ENCODE measurements at places on chromosomes 5 and 9.

DNA sequence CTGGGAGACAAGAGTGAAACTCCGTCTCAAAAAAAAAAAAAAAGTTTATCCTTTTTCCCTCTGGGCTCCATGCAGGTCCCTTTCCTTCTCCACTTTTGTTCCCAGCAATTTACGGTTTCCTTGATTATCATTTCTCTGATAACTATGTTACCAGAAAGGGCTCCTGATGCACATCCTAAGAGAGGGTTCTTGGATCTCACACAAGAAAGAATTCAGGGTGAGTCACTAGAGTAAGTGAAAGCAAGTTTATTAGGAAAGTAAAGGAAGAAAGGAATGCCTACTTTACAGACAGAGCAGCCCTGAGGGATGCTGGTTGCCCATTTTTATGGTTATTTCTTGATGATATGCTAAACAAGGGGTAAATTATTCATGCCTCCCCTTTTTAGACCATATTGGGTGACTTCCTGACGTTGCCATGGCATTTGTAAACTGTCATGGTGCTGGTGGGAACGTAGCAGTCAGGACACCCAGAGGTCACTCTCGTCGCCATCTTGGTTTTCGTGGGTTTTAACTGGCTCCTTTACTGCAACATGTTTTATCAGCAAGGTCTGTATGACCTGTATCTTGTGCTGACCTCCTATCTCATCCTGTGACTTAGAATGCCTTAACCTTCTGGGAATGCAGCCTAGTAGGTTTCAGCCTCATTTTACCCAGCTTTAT, 13.5 kb upstream of the MELK start:
- no peak for DNase-seq

DNA sequence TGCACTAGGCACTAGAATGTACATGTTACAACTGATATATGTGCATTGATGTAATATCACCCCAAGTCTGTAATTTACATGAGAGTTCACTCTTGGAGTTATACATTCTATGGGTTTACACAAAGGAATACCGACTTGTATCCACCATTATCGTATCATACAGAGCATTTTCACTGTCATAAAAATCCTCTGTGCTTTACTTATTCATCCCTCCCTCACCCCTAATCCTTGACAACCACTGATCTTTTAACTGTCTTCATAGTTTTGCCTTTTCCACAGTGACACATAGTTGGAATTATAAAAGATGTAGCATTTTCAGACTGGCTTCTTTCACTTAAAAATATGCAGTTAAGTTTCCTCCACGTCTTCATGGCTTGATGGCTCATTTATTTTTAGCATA, 11.1 kb upstream of the RFK start:
- DNase-seq = no peak

DNA sequence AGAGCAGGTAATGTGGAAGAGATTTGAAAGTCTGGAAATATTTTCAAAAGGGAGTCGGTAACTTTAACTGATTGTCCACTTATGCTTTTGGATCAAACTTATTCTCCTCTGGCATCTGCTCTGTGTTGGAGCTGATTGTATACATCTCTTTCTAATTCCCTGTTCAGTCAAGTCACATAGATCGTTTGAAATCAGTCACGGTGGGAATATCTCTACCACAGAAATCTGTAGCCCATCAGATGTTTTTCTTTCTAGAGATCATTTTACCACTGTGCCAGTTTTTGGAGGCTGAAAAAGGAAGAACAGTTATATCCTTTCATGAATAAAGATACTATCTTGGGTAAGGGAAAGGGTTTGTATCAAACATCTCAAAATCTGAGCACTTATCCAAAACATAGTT, 1853.3 kb downstream of the EFNA5 start:
- DNase-seq = no peak

- DNase-seq = no peak
These were observed 81.9 kb downstream of the PDZD2 start for GRCh38 chr5:31720811-31721345.

GRCh38 chr9:108477529-108478006, 378.2 kb downstream of the ACTL7B start:
- DNase-seq = no peak

- DNase-seq = no peak
These were observed 92.6 kb downstream of the CHSY3 start for GRCh38 chr5:129996896-129997295.

DNA sequence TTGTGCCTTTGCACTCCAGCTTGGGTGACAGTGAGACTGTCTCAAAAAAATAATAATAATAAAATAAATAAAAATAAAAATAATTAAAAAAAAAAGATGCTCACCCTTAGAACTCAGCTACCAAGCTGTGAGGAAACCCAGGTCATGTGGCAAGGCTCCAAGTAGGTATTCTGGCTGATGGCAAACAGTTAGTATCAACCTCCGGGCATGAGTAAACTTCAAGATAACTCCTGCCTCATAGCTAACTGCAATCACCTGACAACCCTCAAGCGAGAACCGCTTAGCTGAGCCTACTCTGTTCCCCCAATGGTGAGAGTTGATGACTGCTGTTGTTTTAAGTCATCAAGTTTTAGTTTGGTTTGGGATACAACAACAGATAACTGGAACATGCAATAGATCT, 6.1 kb upstream of the SLC44A1 start:
- no peak for DNase-seq

DNA sequence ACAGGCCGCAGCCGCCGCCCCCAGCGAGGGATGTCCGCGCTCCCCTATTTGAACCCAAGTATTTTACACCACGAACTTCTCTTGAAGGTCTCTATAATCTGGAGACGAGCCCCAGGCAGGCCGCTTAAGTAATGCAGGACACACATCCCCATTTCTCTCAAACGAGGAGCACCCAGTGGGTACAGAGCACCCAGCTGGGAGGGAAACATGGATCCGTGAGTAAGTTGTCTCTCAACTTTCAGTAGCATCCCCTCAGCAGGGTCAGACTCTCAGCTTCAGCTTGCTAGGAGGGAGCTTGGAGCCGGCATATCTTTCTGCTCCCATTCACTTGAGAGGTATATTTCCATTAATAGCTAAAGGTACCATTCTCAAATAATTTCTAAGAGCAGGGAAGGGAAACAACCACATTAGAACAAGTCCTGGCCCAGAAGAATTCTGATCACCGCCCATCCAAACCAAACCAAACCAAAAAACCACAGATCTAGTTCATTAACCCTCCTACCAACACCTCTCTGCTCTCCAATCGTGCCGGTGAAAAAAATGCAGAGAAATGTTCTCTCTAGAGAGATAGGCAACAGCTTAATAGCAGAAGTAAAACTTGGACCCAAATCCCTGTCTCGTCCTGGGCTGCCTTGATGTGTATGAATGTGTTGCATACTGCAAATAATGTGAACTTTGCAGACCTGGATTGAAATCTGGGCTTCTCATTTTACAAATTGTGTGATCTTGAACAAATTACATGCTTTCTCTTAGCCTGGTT, 910 bp downstream of the TDRD7 start:
- DNase-seq = no peak

DNA sequence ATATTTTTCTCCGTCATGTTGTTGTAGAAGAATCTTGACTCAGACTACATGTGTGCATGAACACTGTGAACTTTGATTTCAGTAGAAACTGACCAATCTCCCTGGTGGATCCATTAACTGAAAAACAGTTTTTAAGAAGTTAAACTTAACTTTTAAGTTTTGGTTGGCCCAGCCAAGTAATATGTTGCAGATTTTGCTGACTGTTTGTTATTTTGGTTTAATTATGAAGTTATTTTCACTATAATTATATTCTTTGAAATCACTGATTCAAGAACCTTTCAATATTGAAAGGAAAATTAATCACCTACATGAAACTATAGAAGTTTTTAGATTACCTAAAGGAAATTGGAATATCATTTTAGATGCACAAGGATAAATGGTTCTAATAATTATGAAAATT, 373.6 kb upstream of the COX7C start:
- DNase-seq = no peak

- no peak for DNase-seq
These were observed 6.6 kb downstream of the CDC14B start for GRCh38 chr9:96612966-96613589.

- DNase-seq = peak; percentile 19
These were observed 29.1 kb downstream of the JADE2 start for GRCh38 chr5:134554319-134555222.

DNA sequence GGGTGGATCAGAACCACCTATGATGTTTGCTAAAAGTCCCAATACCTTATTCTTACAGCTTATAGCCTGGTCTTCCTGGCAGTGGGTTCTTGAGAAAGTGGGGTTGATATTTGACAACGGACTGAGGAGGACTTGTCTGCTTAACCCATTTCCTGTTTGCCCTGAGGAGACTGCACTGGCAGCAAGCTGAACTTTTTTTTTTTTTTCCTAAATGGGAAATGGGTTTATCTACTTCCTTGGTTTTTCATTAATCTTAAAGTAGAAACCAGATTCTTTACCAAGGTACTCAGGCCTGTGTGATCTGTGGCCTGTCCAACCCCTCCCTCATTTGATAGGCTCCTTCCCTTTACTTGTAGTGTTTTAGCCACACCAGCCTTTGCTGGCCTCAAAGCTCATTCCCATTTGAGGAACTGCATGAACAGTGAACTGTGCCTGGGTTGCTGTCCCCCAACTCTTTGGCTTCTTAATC, 47.1 kb downstream of the C9orf57 start:
- DNase-seq = no peak

DNA sequence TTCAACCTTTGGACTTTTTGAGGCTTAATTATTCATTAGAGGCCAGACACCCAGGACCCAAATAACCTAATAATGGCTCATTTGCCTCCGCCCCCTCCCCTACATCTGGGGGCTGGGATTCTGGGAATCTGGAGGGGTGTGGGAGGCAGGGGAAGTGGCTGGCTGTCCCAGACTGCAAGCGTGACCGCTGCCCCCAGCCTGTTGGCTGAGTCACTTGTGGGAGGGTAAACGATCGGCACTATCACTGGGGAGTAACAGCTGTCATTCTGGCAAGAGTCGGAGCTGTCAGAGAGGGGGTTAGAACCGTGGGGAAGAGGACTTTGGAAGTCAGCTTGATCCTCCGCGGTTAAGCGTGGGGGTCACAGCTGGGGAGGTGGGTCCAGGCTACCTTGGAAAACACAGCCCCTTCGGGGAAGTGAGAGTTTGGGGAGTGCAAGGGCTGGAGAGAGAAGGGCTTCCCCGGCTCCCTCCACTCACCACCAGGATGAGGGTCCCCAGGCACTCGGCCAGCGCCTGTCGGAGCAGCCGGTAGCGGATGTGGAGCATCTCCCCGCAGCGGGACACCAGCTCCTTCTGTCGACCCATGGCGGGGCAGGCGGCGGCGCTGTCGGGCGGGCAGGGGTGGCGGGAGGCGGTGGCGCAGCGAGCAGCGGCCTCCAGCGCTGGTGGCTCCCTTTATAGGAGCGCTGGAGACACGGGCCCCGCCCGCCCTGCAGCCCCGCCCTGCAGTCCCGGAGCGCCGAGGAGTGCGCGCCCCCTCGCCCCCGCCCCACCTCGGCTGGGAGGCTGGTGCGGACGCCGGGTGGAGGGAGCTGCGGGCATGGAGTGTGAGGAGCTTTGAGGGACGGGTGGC, at the start of gene AQP3:
Gene AQP3 (minus strand): TSS at position 648 of the 853 bp plus-strand sequence. CDS start 63 bp downstream, at position 585.
- DNase-seq = peak; percentile 57

DNA sequence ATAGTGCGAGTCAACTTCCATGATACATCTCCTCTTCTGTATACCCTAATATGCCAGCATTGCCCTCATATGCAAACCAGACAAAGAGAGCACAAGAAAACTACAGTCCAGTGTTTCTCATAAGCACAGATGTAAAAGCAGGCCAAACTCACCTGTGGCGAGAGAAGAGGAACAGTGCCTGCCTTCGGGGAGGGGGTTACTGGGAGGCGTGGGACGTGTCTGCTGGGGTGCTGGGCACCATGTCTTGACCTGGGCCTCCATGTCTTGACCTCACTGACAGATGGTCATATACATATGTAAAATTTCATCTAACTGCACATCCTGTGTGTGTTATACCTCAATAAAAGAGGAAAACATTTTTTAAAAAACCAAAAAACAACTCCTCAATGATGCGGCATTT, 159.3 kb upstream of the PPP1R26 start:
- no peak for DNase-seq

DNA sequence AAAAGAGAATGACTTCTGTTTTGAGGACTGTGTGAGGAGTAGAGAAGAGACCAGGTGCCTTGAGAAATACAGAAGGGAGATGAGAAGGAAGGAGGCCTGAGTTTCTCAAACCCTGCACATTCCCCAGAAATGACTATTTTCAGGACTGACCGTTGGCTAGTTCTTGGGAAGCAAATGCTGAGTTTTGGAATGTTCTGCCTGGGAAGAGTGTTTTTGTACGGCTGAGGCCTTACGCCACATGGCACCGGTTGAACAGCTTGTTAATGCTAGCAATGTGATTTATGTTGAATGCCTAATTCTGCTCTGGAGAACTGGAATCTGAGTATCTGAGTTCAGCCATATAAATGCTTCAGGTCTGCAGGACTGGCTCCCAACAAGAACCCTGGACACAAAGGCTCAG, 152.7 kb upstream of the ADAMTS16 start:
- no peak for DNase-seq

DNA sequence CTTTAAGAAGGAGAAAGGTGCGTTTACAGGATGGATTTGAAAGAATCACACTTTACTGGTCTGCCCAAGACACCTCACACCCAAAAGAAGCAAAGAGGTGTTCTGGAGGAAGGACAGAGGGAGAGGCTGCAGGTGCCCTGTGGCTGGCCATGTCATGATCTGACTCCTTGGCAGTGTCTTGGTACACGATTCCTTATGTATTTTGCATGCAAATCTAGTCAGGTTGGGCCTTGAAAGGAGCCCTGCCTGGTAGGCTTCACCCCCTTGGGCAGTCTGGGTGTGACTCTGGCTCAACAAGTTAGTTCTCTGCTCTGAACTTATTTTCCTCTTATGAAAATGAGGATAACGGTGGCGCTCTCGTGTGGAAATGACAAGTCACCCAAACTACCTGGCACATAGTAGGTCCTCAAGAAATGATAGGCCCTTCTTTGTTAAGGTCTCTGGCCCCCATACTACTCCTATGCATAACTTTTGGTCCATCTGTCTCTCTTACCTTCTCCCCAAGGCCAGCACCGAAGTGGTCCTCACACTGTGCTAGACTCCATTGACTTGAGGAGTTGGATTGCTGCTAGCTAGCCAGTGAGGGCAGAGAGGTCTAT, 212.5 kb downstream of the SEMA6A start:
- DNase-seq = no peak

- no peak for DNase-seq
These were observed 62.3 kb downstream of the FOXI1 start for GRCh38 chr5:170168002-170168401.

- DNase-seq = no peak
These were observed 180.5 kb upstream of the TUT7 start for GRCh38 chr9:86534572-86535258.

DNA sequence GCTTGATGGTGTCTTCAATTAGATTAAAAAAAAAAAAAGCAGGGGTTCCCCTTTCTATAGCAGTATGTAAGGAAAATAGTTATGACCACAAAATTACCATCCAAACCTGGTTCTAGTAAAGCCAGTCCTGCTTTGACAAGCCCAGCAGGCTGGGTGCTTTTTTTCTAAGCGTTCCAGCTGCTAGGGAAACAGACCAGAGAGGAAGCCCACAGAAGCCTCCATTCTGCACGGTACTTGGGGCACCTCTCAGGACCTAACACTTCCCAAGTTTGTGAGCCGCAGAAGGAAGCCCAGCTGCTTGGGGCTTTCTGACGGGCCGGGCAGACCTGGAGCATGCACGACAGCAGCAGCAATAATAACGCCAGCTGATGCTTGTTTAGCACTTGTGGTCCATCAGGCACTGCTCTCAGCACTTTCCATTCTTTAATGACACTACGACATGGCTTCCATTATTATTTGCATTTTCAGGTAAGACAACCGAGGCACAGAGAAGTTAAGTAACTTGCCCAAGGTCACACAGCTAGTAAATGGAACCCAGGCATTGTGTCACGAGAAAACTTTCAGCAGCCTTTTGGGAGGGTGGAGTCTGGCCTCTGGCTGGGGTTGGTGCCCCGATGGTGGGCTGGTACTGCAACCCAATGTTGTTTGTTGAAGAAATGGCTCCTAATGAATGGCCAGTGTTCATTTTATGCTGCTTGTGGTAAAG, 15.4 kb downstream of the LMX1B start:
- DNase-seq = no peak

Data from stimulated activated CD4-positive, alpha-beta T cell treated with anti-CD3 and anti-CD28 coated beads, Interleukin-4, amount 100 ng/mL, for 48 hours (primary cell).